Large intestine (tissue), 12 donors: ENCODE measurements at places on chromosomes 5 and 9. TPM values are rescaled to one million over a fixed set of nuclear protein-coding genes. Genes with fewer than 3 reads are reported as not detected.
A peak's percentile ranks its signal among the peaks of the same experiment; 100 is the strongest.

DNA sequence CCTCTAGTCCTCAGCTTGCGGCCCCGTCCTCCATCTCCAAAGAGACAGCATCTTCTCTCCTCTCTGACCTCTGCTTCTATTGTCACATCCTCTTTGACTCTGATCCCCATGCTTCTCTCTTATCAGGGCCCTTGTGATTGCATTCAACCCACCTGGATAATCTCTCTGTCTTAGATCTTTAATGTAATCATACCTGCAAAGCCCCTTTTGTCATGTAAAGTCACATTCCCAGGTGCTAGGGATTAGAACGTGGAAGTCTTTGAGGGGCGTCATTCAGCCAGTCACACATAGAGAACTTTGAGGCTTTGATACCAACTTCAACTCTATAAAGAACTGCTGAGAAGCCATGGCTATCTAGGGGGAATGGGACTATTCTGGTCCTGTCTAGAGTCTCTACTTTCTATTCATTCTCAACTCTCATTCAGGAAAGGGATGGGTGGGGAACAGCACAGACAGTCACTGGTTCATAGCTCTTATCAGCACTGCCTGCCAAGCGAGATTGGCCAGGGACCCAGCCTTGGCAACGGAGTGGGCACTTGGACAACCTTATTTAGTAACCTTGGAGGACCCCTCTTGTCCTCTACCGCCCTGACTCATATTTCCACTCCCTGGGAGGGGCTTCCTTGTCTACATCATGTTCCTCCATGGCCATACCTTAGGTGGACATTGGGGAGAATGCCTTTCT is 29.0 kb downstream of the TAS2R1 start:
- DNase-seq, result no peak

Gene GTF2H2C
- 61.1 TPM for polyA plus RNA-seq

GRCh38 chr5:149284501-149284900 is 12.8 kb downstream of the AFAP1L1 start:
- peak; percentile 75 for DNase-seq

- DNase-seq, result no peak
These were observed 17.2 kb downstream of the KDM3B start for GRCh38 chr5:138369706-138370105.

Gene ZNF658
- 4.4 TPM for polyA plus RNA-seq

DNA sequence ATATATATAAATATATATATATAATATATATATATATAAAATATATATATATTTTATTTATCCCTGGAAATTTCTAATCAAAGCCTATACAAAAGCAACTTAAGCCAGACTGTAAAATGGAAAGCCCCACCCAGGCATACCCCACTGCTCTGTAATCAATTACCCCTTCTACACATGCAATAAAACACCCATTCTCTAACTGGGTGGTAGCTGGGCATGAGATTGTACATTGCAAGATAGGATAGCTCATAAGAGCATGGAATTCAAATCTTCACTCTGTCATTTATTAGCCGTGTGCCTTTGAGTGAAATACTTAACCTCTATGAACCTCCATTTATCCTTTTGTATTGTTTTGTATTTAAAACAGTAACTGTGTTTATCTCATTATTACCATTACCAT is 405.3 kb upstream of the SLC30A5 start:
- DNase-seq, result no peak

GRCh38 chr9:76987594-76988200 is 31.8 kb upstream of the FOXB2 start:
- DNase-seq, result peak; percentile 33

GRCh38 chr9:120693700-120694008 is 20.6 kb downstream of the MEGF9 start:
- no peak for DNase-seq

Gene CEP120
- polyA plus RNA-seq, result 12.2 TPM

DNA sequence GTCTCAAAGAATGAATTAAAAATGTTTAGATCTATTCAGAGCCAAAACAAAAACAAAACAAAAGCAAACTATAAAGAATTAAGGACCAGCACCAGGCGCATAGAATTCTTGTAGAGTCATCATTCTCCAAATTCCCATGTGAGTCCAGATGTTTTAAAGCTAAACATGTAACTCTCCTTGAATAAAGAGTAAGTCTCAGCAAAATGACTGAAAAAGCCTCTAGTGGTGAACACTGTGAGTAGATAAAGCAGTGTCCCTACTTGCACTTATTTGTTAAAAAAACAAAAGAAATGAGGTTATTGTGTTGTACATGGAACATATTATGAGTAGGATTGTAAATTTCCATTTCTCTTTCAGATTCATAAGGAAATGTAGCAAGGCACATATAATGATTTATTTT is 44.0 kb downstream of the NNT start:
- DNase-seq, result no peak

Gene PCDHB2
- polyA plus RNA-seq, result 1.7 TPM
